ENCODE measurements at places on chromosomes 7 and 10.

DNA sequence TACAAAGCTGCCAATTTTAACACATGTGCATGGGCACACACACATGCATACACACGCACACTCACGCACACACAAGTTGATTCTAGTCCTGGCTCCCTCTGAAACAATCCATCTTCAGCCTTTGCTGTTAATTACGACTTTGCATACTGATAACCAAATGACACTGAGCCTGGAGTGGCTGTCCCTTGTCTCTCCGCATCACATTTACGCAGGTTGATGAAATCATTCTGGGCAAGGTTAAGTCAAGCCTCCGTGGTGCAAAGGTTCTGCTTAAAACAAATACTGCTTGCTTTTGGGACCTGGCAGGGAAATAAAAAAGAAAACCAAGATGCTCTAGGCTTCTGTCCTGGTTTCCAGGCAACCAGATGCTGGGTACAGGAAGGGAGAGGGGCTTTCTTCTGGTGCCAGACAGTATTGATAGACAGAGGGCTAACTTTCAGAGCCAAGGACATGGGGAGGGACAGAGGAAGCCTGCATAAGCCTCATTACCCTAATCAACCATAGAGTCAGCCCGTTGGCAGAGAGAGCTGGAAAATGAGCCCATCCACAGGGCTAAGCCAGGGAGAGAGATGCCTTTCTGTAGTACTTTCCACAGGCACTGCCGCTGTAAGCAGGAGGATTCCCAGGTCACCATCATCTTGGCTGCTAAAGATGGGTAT, 233.0 kb downstream of the WDR11 start:
- no peak for DNase-seq

- no peak for DNase-seq
Measured at GRCh38 chr7:27277628-27278027, 35.0 kb downstream of the EVX1 start.

- no peak for DNase-seq
Measured at GRCh38 chr7:71133232-71133622, 1.3 kb downstream of the GALNT17 start.

GRCh38 chr7:157980774-157981173, 606.8 kb downstream of the PTPRN2 start:
- no peak for DNase-seq

- no peak for DNase-seq
Measured at GRCh38 chr7:114273218-114273617, 141.4 kb upstream of the FOXP2 start.

DNA sequence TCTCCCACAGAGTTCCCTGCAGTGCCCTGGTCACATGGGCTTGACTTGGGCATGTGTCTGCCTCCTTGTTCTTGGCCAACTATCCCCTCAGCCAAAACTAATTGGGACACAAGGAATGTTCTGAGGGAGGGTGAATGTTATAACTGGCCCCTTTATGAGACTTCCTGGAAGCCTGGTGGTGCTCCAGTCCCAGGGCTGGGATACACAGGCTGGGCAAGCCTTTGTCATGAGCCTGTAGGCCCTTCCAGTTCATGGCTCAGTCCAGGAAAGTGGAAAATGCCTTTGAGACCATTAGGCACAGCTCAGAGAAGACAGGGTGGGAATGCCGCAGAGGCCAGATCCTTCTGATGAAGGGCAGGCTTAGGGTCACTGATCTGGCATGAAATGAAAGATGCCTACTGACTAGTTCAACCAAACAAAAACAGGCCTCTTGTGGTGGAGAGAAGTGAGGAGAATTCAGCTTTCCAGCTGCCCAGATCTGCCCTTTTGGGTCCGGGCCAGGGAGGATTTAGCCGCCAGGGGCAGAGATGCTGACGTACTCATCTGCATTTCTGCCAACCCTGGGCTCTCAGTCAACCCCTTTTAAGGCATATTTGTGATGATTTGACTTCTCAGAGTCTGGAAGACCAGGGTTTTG, 961.5 kb downstream of the KCNMA1 start:
- no peak for DNase-seq

DNA sequence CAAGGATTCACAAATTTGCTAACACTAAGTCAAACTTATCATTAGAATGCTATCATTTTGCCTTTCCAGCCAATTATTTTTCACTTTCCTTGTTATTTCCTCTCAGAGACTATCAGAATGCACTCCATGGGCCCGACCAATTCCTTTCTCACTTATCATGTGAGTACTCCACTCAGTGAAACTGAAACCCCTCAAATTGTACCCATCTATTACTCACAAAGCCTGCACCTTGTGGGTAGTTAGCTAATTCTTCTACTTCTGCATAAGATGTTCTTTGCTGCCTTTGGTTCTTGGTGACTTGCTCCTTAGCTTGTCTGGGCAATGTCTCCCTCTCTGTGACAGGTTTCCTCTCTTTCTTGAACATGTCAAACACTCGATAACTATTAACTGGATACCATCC, 35.2 kb upstream of the MBL2 start:
- no peak for DNase-seq

GRCh38 chr7:55477781-55478374, 94.4 kb downstream of the VOPP1 start:
- no peak for DNase-seq

- DNase-seq, result no peak
Measured at GRCh38 chr7:12865593-12865992, 178.2 kb downstream of the ARL4A start.

DNA sequence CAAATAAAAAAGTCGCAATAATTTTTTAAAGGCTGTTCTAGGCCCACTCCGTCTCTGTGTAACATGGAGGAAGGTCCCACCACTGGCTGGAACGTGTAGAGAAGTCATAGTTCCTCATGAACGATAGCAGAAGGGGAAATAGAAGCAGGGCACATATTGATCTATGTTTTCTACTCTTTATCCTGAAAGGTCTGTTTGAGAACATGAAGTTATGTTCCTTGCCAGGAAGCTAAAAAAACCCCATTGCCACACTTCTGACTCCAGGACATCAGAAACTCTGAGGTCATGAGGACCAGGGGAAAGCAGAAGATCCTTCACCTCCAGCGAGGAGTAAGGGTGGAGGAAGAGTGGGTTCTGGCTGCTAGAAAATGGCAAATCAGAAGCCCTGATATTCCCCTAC, 10.8 kb downstream of the ANKRD22 start:
- no peak for DNase-seq

- DNase-seq, result peak; percentile 90
Measured at GRCh38 chr10:50396491-50397311, 145.4 kb upstream of the ASAH2 start.

- no peak for DNase-seq
Measured at GRCh38 chr10:70109064-70109729, 23.4 kb downstream of the AIFM2 start.
